PC-3 (cell line): ENCODE measurements at places on chromosomes 5 and 9. TPM values are rescaled to one million over a fixed set of nuclear protein-coding genes. Genes with fewer than 3 reads are reported as not detected.

Gene ANKRD18B
- total RNA-seq = 5.4 and 13.5 TPM in 2 replicates

DNA sequence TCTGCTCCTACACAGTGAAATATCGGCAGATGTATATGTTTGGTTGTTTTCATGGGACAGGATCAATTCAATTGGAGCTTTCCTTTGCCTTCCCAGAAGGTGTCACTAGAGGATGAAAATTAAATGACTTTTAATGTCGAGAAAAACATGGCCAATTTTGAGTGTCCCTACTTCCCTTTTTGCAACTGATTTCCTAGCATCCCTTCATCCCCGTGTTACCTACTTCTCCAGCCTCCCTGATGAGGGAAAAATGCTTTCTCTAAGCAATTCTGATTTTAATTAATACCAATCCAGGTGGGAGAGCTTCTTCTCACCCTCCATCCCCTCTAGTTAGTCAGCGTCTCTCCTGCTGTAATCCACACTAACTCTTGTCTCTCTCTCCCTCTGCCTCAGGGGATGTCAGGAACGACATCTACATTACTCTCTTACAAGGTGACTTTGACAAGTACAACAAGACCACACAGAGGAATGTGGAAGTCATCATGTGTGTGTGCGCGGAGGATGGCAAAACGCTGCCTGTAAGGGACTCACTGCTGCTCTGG is 64.9 kb downstream of the DOCK2 start:
- H3K36me3 ChIP-seq = no peaks in the 10 kb centered on the region
- DNase-seq = peak; percentile 65
- H3K27ac ChIP-seq = no peak overlapping the region
- H3K27me3 ChIP-seq = no peaks in the 10 kb centered on the region

Gene PCDHB14
- 0.58 and 0.87 TPM in 2 replicates for total RNA-seq

Gene GABRA1
- not detected in 2 replicates for total RNA-seq
